ENCODE measurements at places on chromosomes 7 and 10.

DNA sequence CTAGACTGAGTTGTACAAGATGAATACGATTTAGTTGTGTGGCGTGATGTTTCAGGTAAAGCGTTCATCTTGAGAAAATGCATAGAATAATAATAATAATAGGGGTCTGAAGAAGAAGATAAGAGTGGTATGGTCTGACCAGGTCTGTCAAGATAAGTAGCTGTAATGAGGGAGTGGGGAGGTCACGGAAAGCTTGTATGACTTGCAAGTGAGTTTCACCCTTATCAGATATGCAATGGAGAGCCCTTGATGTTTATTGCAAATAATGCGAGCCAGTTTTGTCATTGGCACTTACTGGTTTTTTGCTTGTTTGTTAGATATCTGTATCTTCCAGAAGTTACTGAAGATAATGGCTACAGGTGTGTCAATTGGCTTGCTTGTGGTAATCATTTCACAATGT is 611.5 kb downstream of the CNTNAP2 start:
- no peak for DNase-seq

DNA sequence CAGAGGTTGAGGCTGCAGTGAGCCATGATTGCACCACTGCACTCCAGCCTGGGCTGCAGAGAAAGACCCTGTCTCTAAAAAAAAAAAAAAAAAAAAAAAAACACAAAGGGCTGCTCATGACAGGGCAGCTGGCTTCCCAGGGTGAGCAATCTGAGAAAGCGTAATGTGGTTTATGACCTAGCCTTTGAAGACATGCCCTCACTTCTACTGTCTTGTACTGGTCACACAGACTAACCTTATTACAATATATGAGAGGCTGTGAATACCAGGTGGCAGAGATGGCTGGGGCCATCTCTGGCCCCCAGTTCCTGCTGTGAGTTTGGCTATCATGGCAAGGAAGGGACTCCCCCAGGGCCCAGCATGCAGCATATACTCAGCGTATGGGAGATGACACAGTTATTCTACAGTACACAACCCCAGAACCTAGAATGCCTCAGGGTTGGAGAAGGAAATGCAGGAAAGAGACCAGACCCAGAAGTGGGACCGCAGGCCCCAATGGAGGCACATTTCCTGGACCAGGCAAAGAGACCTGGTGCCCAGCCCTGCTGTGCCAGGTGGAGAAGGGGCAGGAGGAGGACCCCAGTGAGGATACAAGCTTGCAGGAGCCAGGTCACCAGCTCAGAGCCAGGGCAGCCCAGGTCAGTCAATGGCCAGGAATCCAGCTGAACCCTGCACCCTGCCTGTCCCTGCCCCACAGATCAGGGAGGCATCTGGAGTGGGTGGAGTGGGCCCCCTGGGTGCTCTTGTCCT is 26.3 kb downstream of the NPTX2 start:
- no peak for DNase-seq

DNA sequence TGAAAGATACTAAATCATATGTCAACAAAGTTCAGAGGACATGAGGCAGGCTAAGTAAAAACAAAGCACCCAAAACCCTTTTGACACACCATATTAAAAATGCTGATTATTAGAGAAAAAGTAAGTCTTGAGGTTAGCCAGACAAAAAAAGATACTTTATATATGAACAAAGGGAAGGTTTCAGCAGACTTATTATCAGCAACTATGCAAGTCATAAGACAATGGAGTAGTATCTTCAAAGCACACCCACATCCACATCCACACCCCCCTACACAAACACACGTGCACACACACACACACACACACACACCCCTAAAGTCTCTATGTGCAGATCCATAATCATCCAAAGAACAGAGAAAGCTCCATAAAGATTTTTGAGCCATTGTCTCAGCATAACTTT is 1373.9 kb upstream of the CELF2 start:
- no peak for DNase-seq

- DNase-seq, result no peak
Observed at GRCh38 chr10:73965890-73966768, 31.8 kb upstream of the VCL start.

DNA sequence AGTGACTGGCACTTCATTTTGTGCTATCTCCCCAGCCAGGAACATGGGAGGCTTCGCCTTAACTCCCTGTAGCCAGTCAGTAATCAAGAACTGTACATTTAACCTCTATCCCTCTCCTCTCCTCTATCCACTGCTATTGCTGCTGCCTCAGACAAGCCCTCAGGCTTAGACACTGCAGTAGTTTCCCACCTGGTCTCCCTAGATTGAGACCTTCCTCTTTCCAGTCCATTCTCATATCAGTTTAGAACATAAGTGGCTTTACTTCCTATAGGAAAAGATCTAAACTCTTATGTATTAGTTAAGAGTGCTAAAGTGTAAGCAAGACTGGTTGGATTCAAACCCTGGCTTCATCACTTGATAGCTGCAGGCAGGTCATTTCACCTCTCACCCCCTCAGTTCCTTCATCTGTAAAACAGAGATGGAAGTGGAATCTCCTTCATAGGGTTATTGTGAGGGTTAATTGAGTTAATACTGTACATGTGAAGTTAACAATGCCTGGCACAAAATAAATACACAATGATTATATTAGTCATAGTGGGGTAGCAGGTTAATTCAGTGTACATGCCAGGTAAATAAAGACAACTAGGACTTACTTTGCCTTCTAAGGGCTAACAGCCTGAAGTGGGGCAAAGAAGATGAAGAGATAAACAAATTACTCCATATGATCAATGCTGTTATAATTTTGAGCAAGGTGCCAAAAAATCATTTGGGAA is 76.1 kb downstream of the ZNF277 start:
- no peak for DNase-seq

GRCh38 chr7:134302120-134302519 is 14.6 kb downstream of the SLC35B4 start:
- DNase-seq, result no peak

- DNase-seq, result no peak
Observed at GRCh38 chr10:92990615-92991014, 70.0 kb upstream of the CYP26C1 start.

GRCh38 chr7:100847360-100847759 is 5.2 kb upstream of the SLC12A9 start:
- DNase-seq, result no peak

GRCh38 chr7:4785371-4785770 is 9.9 kb downstream of the AP5Z1 start:
- DNase-seq, result no peak

DNA sequence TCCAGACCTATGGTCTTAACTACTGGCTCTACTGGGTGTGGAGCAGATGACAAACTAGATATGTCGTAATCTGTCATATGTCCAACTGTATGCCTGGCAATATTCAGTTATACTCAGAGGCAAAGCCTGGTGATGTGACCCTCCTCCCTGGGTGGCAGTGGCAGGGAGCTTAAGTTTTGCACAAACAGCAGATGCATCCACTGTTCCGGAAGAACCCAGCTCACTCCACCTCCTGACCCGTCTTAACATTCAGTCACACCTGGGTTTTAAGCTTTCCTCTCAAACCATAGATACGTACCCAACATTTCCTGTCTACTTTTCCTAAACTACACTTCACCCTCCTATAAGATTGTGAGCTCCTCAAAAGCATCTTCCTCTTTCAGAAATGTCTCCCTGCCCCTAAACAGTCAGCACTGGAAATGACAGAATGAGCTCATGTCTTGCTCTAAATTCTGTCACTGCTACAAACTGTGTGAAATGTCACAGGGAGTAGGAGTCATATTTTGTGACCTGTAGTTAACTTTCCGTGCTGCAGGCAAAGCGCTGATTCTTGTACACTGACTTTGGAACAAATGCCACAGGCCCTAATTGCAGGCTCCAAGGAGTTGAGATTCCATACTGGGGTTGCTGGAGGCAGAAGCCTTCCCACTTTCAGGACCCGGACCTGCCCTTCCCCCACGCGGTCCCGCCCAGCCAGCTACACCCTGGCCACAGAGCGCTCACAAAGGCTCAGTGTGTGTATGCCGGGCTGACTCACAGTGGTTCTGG is 23.9 kb downstream of the SCD start:
- DNase-seq, result no peak

DNA sequence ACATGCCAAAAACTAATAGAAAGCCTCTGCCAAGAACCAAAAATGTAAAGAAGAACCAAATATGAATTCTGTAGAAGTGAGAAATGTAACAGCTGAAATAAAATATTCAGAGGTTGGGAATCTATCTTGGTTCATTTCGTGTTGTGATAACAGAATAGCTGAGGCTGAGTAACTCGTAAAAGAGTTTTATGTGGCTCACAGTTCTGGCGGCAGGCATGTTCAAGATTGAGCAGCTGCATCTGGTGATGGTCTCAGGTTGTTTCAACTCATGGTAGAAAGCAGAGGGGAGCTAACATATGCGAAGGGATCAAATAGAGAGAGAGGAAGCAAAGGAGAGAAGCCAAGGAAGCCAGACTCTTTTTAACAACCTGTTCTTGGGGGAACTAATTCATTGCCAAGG is 717.2 kb downstream of the TNS3 start:
- no peak for DNase-seq

DNA sequence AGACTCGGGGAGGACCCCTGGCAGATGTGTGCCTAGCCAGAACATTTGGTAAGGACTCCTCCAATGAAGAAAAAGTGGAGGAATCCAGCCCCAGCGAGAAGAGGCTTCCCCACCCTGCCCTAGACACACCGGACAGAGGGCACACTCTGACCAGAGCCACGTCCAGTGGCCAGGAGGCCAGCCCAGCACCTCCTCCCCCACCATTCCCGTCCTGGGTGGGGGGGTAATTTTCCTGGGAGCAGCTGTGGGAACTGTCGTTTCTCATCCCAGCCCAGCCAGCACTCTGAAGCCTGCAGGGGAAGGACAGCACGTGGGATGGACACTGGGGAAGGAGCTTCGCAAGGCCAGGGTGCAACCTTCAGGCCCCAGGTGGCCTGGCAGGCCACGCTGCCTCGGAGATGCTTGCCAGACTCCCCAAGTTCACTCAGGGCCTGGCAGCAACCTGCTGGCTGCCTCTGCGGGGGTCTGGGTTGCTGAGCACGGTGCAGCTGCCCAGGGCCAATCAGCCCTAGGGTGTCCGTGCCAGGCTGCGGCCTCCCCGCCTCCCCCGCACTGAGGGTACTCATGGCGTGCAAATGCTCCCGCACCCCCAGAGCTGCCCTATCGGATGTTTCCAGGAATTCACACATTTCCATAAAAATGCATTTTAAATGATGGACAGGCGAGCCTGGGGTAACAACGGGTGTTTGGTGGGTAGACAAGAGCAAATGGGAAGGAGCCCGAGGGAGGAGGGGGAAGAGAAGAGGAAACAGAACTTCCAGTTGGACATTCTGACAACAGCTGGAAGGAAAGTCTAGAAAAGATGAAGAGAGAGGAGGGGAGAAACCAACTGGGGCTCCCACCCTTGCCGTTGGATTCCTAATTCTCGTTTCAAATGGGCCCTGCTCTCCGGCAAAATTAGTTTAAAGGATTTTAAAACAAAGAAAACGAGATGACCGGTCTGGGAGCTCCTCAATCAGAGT is 1.9 kb upstream of the EN2 start:
- DNase-seq, result no peak

- DNase-seq, result no peak
Observed at GRCh38 chr10:56286096-56286495, 75.0 kb downstream of the ZWINT start.

- DNase-seq, result peak; percentile 11
Observed at GRCh38 chr7:137656227-137656849, 190.4 kb downstream of the DGKI start.

DNA sequence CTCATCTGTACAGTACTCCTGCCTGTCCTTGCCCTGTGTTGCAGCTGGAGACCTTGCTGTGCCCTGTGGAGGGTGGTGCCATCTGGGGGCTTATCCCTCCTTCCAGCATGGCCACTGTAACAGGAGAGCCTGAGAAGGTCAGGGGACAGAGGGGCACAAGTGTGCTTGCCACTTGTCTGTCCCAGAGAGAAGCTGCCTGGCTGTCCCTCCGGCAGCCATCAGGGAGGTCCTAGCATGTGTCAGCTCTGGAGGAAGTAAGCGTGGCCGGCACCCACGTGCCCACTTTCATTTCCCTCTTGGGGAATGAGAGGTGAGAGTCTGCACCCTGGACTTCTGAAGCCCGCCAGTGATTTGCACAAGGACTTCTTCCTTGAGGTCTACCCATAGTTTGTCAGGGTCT is 97.0 kb upstream of the PPIF start:
- DNase-seq, result no peak

DNA sequence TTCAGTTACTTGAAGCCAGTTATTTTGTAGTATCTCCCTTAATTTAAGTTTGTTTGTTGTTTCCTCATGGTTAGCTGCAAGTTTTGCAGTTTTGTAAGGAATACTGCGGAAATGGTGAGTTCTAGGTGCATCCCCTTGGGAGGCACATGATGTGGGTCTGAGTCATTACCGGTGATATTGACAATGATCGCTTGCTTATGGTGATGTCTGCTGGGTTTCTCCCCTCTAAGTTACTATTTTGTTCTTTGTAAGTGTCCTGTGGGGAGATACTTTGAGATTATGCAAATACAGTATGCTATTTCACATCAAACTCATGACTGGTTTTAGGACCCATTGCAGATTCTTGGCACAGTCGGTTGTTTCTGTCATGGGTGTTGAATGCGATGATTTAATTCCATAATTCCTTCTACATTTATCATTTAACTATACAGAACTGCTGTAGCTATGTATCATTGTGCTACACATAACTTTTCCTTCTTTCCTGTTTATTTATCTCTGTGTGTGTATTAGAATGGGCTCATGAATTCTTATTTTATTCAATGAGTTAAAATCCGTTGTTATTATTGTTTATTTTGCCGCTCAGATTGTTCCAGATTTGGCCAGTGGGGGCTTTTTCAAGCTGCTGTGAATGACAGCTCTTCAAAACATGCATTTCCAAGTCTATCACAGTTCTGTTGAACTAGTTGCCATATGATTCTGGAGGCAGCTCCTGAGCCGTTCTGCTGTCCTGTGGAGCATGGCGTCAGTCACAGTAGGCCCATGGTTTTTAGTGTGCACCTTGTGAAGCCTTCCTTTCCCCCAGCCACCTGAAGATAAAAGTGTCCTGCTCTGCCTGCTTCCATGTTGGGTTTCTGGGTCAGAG is 18.4 kb downstream of the TSPAN14 start:
- no peak for DNase-seq

GRCh38 chr10:34155812-34156211 is 659.3 kb downstream of the PARD3 start:
- DNase-seq, result no peak

Data from activated naive CD8-positive, alpha-beta T cell treated with anti-CD3 and anti-CD28 coated beads, Interleukin-2, amount 50 U/mL, for 16 hours (primary cell).